ENCODE measurements at places on chromosomes 13 and 19. TPM values are rescaled to one million over a fixed set of nuclear protein-coding genes. Genes with fewer than 3 reads are reported as not detected.

Gene PLK5
- not detected for total RNA-seq

Gene PRPF31
- 54.3 TPM for total RNA-seq

Gene CCL25
- not detected for total RNA-seq

Gene PSG1
- total RNA-seq = not detected

Gene ZNF180
- 16.1 TPM for total RNA-seq

Gene FFAR2
- total RNA-seq = 0.92 TPM

Gene HCN2
- total RNA-seq = not detected

Gene SHC2
- total RNA-seq = 18.8 TPM

GRCh38 chr19:11378319-11379189, 4.1 kb downstream of the SWSAP1 start:
- H3K4me1 ChIP-seq = peaks cover 77% of the 10 kb centered on the region
- no peaks in the 10 kb centered on the region for H3K36me3 ChIP-seq
- H3K4me3 ChIP-seq = no peak overlapping the region

GRCh38 chr13:26406791-26407190, 150.7 kb upstream of the WASF3 start:
- H3K4me3 ChIP-seq = no peak overlapping the region
- DNase-seq = no peak
- no peak overlapping the region for H3K27ac ChIP-seq
- no peaks in the 10 kb centered on the region for H3K4me1 ChIP-seq
- H3K27me3 ChIP-seq = no peaks in the 10 kb centered on the region

- no peak overlapping the region for H3K4me3 ChIP-seq
- DNase-seq = no peak
- H3K36me3 ChIP-seq = no peaks in the 10 kb centered on the region
- H3K27ac ChIP-seq = no peak overlapping the region
- no peaks in the 10 kb centered on the region for H3K27me3 ChIP-seq
Measured at GRCh38 chr13:47726394-47726793, 274.7 kb downstream of the SUCLA2 start.

GRCh38 chr13:97364031-97364430, 69.9 kb upstream of the RAP2A start:
- DNase-seq = no peak
- peaks cover 3% of the 10 kb centered on the region for H3K36me3 ChIP-seq
- no peak overlapping the region for H3K27ac ChIP-seq
- peaks cover 6% of the 10 kb centered on the region for H3K4me1 ChIP-seq
- H3K4me3 ChIP-seq = no peak overlapping the region
- no peaks in the 10 kb centered on the region for H3K27me3 ChIP-seq

GRCh38 chr19:39951686-39952085, 17.3 kb upstream of the FCGBP start:
- H3K27ac ChIP-seq = no peak overlapping the region
- no peak for DNase-seq
- no peaks in the 10 kb centered on the region for H3K27me3 ChIP-seq
- no peaks in the 10 kb centered on the region for H3K4me1 ChIP-seq
- no peak overlapping the region for H3K4me3 ChIP-seq
- H3K36me3 ChIP-seq = no peaks in the 10 kb centered on the region

DNA sequence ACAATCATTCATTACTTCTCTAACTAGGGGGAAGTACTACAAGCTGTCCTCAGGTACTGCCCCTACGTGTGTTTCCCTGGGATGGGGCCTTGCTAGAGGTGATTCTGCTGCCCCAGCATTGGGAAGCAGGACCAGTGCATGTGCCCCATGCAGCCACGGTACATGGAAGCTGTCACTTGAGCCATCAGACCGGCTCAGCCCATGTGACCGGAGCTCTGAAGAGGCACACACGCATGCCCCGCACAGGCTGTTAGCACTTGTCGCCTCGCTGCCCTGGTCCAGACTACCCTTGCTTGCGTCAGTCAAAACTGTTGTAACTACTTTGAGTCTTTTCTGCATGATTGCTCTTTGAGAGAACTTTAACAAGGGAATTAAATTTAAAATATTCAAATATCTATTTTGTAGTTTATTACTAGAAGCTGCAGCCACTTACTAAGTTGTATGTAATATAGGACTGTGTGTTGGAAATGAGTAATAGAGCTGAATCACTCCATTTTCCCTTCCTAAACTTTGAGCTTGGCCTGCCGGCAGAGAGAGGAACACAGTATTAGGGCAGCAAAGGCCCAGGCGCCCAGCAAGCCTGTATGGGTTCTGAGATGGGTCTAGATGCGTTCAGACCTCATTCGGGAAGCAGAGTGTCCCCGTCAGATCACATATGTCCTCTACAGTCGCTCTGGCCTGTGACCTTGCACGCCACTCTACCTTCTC, 42.2 kb downstream of the DHRS12 start:
- H3K36me3 ChIP-seq = peaks cover 4% of the 10 kb centered on the region
- no peak overlapping the region for H3K4me3 ChIP-seq
- H3K4me1 ChIP-seq = peaks cover 25% of the 10 kb centered on the region
- peak overlapping the region; percentile 45 for H3K27ac ChIP-seq
- no peaks in the 10 kb centered on the region for H3K27me3 ChIP-seq

- no peak overlapping the region for H3K4me3 ChIP-seq
- H3K4me1 ChIP-seq = no peaks in the 10 kb centered on the region
Measured at GRCh38 chr19:48506138-48506733, 5.4 kb downstream of the LMTK3 start.

- H3K27ac ChIP-seq = no peak overlapping the region
- no peak overlapping the region for H3K4me3 ChIP-seq
- H3K27me3 ChIP-seq = no peaks in the 10 kb centered on the region
- H3K36me3 ChIP-seq = no peaks in the 10 kb centered on the region
Measured at GRCh38 chr19:53007200-53007599, 6.5 kb upstream of the ERVV-1 start.

DNA sequence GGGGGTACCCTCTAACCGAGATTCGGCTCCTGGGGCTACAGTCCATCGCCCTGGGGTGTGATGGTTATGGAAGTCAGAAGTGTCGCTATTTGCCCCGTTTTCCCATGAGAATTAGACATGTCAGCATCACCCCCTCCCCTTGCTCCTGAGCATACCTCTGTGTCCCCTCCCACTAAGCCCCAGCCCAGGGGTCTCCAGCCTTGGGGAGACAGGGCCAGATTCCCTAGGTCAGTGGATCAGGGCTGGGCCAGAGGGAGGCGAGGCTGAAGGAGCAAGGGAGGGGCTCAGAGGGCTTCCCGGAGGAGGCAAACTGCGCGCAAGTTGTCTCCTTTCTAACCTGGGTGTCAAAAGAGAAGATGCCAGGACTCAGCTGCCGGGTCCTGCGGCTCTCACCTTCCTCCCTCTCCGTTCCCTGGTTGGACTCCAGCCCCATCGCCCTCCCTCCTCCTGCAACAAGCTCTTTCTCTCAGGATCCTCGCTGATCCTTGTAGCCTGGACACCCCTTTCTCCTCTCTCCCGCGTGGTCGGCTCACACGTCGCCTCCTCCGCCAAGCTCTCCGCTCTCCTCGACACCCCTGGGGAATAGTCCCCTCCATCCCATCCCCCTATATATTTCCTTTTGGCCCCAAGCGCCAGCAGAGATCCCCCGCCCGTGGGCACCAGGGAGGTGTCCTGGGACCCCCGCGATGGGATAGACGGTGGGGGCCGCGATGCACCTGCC, 459 bp upstream of the TMEM59L start:
- peaks cover 16% of the 10 kb centered on the region for H3K4me1 ChIP-seq
- peak overlapping the region; percentile 75 for H3K4me3 ChIP-seq
- peaks cover 53% of the 10 kb centered on the region for H3K27me3 ChIP-seq
- no peak for DNase-seq
- H3K27ac ChIP-seq = no peak overlapping the region

GRCh38 chr19:36773223-36773579, 594 bp upstream of the ZNF850 start:
- H3K4me3 ChIP-seq = peak overlapping the region; percentile 83
- H3K4me1 ChIP-seq = peaks cover 5% of the 10 kb centered on the region
- peak overlapping the region; percentile 79 for H3K27ac ChIP-seq
- DNase-seq = no peak

DNA sequence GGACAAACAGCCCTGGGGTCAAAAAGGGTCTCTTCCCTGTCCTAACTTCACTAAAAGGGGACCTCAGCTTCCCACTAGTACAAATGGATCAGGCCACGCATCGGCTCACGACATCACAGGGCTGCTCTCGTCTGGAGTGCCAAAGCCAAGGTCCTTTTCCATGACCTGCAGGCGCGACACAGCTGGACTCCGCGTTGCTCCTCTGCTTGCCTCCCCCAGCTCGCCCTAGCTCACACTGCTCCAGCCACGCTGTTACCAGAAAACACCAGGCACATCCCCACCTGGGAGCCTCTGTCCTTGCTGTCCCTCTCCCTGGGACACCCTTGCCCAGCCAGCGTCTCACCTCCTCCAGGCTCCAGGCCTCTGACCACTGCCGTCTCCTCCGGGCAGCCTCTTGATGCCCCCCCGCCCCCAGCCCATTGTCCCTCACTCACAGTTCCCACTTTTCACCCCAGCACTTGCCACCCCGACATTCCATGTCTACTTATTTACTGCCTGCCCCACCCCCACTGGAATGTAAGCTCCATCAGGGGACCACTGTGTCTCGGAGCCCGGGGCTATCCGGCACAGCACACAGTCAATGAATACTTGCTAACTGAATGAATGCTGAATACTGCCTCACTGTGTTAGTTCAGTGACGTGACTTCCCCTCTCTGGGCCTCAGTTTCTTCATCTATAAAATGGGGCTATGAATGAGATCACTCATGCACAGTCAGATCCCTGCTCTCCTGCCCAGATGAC, 20.7 kb downstream of the AKT2 start:
- H3K4me1 ChIP-seq = peaks cover 6% of the 10 kb centered on the region
- DNase-seq = no peak
- H3K27me3 ChIP-seq = no peaks in the 10 kb centered on the region
- no peak overlapping the region for H3K27ac ChIP-seq
- peaks cover 13% of the 10 kb centered on the region for H3K36me3 ChIP-seq
- no peak overlapping the region for H3K4me3 ChIP-seq

DNA sequence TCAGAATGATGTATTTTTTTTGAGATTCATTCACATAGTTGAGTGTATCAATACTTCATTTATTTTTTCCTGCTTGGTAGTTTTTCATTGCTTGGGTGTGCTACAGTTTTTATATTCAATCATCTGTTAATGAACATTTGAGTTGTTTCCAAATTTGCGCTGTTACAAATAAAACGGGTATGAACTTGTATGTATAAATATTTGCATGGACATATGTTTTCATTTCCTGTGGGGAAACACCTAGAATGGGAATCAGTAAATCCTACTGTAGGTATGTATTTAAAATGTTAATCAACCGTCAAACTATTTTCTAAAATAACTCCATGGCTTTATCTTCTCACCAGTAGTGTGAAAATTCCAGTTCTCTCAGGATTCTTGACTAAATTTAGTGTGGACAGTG, 826.3 kb downstream of the EFNB2 start:
- H3K36me3 ChIP-seq = no peaks in the 10 kb centered on the region
- H3K27ac ChIP-seq = no peak overlapping the region
- DNase-seq = no peak
- no peak overlapping the region for H3K4me3 ChIP-seq
- no peaks in the 10 kb centered on the region for H3K4me1 ChIP-seq

DNA sequence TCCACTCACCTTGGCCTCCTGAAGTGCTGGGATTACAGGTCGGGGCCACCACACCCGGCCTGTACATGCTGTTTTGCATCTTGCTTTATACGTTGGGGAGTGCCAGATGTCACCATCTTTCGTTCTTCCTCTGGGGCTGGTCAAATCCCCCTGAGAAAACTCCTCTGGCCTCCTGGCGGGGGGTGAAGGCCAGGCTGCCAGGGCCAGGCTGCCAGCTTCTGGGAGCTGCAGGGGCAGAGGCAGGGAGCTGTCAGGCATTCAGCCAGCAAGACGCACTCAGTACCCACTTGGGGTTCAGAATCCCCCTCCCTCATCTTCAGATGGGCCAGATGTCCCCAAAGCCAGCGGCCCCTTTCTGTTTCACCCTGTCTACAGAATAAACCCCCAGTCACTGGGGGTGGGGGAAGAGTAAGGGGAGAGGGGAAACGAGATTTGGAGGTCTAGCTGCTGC, 16.1 kb downstream of the ZSWIM9 start:
- H3K4me3 ChIP-seq = no peak overlapping the region
- H3K36me3 ChIP-seq = peaks cover 3% of the 10 kb centered on the region
- H3K27me3 ChIP-seq = no peaks in the 10 kb centered on the region
- no peak overlapping the region for H3K27ac ChIP-seq
- H3K4me1 ChIP-seq = no peaks in the 10 kb centered on the region
- no peak for DNase-seq

DNA sequence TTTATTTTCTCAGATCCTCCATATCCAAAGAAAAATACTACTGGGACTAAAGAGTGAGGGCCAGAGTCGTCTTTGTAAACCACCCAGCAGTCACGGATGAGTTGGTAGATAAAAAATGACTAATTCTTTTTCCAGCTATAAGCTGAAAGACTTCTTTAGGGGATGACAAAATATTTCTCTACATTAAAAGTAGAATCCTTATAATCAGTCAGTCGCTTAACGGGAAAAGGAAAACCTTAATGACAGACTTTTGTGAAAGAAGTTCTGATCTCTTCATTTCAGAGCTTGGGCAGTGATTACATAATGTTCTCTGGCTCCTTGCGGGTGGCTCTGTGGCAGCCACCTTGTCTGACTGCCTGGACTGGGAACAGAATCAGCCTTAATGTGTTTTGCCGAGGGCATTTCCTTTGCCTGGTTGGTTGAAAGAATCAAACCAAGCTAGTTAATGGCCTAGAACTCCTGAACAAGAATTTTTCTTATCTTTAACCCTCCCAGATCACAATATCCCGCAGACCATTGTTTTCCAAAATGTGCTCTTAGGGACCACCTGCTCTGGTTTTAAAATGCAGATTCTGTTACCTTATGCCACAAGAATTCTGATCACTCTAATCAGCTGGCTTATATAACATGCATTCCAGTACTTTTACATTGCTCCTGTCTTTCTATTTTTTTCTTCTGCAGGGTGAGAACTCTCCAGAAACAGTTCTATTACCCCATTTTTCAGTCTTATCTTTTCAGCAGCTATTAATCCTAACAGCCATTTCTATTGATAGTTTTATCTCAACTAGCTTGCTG, 2.5 kb downstream of the ITM2B start:
- H3K27me3 ChIP-seq = no peaks in the 10 kb centered on the region
- no peak for DNase-seq
- H3K27ac ChIP-seq = peak overlapping the region; percentile 99
- H3K4me3 ChIP-seq = peak overlapping the region; percentile 100

DNA sequence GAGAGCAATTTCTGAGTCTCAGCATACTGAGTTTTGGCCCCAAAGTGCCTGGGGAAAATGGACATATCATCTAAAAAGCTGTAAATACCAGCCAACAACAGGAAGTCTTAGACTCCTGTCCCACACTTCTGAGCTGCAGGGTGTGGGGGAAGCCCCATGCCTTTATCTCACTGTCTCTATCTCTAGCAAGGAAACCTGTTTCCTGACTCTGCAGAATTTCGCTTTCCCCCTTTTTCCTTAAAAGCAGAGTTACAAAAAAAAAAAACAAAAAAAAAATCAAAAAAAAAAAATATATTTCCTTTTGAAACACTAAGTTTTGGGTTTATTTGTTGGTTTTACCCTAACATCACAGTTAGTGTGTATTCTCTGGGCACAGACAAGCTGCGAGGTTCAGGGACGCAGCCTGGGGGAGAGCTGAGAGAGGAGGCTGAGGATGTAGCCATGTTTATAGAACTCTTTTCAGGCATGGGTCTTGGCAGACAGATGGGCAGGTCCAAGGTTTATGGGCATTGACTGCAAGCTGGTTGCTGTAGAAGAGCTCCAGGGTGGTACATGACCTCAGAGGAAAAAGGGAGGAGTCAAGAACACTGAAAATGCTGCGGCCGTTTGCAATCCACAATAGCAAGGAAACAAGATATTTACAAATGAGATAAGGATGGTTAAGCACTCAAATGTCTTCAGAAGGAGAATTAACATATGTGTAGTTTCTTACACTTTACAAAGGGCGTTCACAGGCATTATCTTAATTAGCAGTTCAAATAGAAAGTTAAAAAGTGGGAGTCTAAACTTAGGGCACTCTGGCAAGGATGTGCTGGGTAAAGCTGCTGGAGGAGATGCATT, 4.9 kb downstream of the MBNL2 start:
- no peak for DNase-seq
- H3K36me3 ChIP-seq = no peaks in the 10 kb centered on the region

Measured in thoracic aorta (tissue), 2 donors.